ENCODE measurements at places on chromosomes 1 and 21. TPM values are rescaled to one million over a fixed set of nuclear protein-coding genes. Genes with fewer than 3 reads are reported as not detected.

DNA sequence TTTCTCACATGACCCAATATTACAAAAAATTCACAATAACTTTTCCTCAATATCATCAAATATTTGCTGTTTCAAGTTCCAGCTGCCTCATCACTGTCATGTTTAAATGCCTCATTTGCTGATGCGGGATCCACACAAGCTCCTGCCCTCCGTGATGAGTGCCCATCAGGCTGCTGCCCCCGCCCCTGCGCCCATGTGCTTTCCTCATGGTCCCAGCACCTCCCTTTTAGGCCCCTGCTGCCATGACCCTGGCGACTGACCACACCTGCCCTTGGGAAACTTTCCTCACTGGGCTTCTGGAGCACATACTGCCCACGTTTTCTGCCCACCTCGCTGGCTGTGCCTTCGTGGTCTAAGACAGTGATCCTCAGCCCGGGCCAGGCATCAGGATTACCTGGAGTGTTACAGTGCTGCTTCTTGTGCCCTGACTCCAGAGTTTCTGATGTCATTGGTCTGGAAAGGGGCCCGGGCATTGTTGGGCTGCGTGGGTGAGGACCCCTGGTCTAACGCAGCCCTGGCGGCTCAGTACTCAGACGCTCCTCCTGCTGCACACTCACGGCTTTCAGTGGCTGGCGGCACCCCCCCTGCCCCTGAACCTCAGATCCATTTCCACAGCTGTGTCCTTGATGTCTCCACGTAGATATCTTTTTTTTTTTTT lies 20.5 kb downstream of the PLEKHM2 start:
- no peaks in the 10 kb centered on the region for H3K4me1 ChIP-seq
- H3K27ac ChIP-seq, result no peak overlapping the region
- H3K27me3 ChIP-seq, result no peaks in the 10 kb centered on the region
- no peak for DNase-seq
- H3K4me3 ChIP-seq, result no peak overlapping the region
- peaks cover 17% of the 10 kb centered on the region for H3K36me3 ChIP-seq

DNA sequence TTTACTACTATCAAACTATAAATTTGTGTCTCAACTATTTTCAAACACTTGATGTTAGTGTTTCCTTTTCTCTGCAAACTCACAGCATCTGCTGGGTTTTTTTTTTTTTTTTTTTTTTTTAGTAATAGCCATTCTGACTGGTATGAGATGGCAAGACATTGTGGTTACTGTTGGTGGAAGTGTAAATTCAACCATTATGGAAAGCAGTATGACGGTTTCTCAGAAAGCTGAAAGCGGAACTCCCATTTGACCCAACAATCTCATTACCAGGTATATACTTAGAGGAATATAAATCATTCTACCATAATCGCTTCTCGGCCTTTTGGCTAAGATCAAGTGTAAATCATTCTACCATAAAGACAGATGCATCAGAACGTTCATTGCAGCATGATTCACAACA lies 608.3 kb upstream of the ZP4 start:
- H3K4me1 ChIP-seq, result no peaks in the 10 kb centered on the region
- H3K27me3 ChIP-seq, result no peaks in the 10 kb centered on the region
- DNase-seq, result no peak
- no peak overlapping the region for H3K4me3 ChIP-seq
- H3K36me3 ChIP-seq, result no peaks in the 10 kb centered on the region

DNA sequence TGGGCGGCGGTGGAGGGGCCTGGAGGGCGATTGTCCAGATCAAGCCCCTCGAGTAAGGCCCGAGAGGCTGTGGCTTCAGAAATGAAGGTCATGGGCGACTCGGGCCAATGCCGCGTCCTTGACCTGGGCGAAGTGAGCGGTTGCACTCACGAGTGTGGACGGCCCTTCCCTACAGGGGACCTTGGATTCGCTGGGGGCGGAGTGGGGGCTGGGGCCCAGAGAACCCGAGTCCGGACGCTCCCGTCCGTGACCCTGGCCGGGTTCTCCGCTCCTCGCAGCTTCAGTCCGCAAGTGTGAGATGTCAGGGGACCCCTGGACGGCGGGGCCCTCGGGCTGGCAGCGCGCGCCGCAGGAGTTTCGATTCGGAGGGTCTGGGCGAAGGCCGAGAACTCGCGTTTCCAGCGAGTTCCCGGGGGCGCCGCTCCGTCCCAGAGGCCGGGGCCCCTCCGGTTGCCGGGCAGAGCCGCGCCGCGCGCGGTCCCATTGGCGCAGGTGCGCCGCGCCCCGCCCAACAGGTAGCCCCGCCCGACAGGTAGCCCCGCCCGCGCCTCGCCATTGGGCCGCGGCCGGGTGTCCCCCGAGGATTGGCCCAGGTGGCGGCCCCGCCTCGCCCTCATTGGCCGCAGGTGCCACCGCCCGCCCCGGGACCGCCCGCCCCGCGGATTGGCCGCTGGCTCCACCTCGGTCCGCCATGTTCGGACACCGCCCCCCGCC lies at the start of gene PRKCZ:
PRKCZ (plus strand) TSS at position 694 of the 714 bp plus-strand sequence. CDS start 220 bp downstream, outside the sequence.
- no peak within 1 kb of the TSS for H3K27ac ChIP-seq
- no peaks in the 10 kb centered on the region for H3K4me1 ChIP-seq
- no peaks in the 10 kb centered on the region for H3K27me3 ChIP-seq
- no peaks in the 10 kb centered on the region for H3K36me3 ChIP-seq
- peak within 1 kb of the TSS; percentile 73 for H3K4me3 ChIP-seq

- H3K4me1 ChIP-seq, result 0 out of 2 replicates have a peak, but pooled peaks cover under 1% of the 10 kb centered on the region
- no peaks in the 10 kb centered on the region for H3K36me3 ChIP-seq
- H3K27me3 ChIP-seq, result peaks cover 7% of the 10 kb centered on the region
- no peak overlapping the region for H3K27ac ChIP-seq
Observed at GRCh38 chr1:206903687-206904086, 6.4 kb downstream of the IL24 start.

GRCh38 chr1:225434046-225434445 lies 6.2 kb upstream of the LBR start:
- H3K27me3 ChIP-seq, result no peaks in the 10 kb centered on the region
- DNase-seq, result no peak
- H3K36me3 ChIP-seq, result peaks cover 5% of the 10 kb centered on the region
- no peak overlapping the region for H3K27ac ChIP-seq

- DNase-seq, result no peak
- H3K4me3 ChIP-seq, result no peak overlapping the region
- no peaks in the 10 kb centered on the region for H3K4me1 ChIP-seq
- no peaks in the 10 kb centered on the region for H3K36me3 ChIP-seq
- H3K27me3 ChIP-seq, result no peaks in the 10 kb centered on the region
Observed at GRCh38 chr21:45763074-45763473, 119.5 kb downstream of the PCBP3 start.

DNA sequence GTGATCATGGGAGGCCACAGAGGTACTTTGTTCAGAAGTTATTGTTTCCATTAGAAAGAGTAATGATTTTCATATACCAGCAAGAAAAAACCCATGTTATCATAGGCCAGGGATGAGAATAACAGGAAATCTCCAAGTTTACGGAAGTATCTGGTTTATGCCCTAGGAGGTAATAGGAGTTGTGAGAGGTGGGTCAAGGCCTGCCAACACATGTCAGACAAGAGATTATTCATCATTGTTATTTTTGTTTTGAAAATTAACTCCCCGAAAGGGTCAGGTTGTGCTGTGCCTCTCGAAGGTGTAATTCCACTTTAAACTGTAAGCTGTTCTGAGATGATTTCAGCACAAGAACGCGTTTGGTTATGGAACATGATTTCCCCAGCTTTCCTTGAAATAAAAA lies 218.4 kb downstream of the CAMTA1 start:
- no peak for DNase-seq
- H3K27me3 ChIP-seq, result no peaks in the 10 kb centered on the region
- H3K4me1 ChIP-seq, result no peaks in the 10 kb centered on the region
- no peaks in the 10 kb centered on the region for H3K36me3 ChIP-seq

DNA sequence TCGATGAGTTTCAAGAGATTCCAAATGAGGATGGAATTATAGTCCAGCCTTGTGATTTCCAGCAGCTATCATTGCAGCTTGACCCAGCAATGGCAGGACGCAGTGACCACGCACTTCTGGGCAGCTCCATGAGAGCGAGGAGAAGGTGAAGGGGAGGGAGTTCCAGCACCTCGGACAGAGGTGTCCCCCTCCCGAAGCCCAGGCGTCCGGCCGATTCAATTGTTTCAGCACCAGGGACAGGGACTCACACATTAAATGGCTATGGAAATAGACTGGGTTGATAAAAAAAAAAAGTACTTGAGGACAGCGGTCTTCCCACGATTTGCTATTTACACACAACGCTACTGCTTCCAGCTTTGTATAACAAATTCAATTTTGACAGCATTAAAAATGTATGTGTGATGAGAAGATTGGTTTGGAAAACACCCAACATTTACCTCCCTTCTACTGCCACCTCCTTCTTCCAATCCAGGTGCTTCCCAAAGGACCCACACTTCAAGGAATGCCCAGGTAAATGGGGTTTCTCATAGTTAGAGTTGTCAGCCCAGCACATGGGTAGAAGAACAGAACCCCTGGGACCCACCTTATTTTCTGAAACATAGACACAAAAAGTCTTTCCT lies 71.8 kb downstream of the DISP3 start:
- no peaks in the 10 kb centered on the region for H3K27me3 ChIP-seq
- peaks cover 3% of the 10 kb centered on the region for H3K4me1 ChIP-seq
- no peak overlapping the region for H3K27ac ChIP-seq
- peak; percentile 86 for DNase-seq

DNA sequence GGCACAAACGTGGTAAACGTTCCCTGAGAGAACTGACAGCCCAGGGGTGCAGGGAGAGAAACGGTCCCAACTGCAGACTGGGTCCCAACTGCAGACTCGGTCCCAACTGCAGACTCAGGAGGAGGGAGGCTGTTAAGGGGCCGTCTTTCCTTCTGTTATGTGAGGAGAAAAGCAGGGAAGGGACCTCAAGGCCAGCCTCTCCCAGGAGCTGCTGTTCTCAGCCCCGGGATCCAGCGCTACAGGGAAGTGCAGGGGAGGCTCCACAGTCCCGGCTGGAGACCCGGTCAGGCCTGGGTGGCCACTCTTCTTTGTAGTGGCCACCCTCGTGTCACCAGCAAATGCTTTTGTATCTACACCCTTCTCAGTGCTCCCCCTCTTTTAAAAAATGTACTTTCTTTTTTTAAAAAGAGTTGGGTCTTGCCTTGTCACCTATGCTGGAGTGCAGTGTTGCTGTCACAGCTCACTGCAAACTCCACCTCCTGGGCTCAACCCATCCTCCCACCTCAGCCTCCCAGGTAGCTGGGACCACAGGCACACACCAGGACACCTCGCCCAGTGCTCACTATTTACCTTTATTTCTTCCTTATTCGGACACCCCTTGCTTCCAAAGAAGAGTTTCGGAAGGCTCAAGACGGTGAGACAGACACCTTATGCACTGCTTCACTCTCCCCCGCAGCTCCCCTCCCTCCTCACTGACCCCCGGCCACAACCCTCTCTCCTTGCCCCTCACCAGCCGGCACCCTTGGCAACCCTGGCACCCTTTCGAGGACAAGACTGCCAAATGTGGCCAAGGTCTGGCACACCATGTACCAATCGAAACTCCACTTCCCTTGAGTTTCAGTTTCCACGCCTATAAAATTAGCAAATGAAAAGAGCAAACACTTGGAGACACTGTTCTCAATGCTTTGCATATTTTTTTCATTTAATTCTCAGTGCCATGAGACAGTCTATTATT lies 21.8 kb downstream of the CAPN2 start:
- H3K4me3 ChIP-seq, result peak overlapping the region; percentile 34
- H3K36me3 ChIP-seq, result peaks cover 10% of the 10 kb centered on the region
- peaks cover 4% of the 10 kb centered on the region for H3K4me1 ChIP-seq
- H3K27ac ChIP-seq, result no peak overlapping the region
- peaks cover 13% of the 10 kb centered on the region for H3K27me3 ChIP-seq

DNA sequence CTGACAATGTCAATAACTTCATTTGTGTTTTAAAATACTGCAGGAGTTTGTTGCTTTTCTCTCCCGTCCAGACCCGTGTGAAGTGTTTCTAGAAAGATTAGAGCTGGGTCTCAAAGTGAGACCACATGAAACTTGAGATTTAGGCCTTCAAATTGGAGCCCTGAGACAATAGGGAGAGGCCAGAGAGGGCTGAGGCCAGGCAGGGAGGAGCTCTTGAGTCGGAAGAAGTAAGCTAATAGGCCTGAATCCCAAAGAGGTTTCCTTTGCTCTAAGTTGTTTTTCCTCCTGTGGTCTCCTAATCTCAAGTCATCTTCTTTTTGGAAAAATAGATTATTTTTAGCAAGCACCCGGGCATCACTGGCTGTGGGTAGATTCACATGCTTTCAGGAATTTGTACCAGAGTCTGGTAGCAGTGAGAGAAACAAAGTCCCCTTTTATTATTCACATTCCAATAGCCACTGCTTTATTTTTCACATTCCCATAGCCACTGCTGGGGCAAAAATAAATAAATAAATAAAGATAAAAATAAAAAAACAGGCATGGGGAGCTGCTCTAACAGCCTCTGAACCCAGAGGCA lies 25.6 kb downstream of the CD244 start:
- H3K36me3 ChIP-seq, result no peaks in the 10 kb centered on the region
- no peak overlapping the region for H3K27ac ChIP-seq
- no peak overlapping the region for H3K4me3 ChIP-seq
- H3K27me3 ChIP-seq, result no peaks in the 10 kb centered on the region
- H3K4me1 ChIP-seq, result no peaks in the 10 kb centered on the region

GRCh38 chr1:119061700-119062099 lies 73.6 kb upstream of the TBX15 start:
- no peaks in the 10 kb centered on the region for H3K27me3 ChIP-seq
- H3K4me3 ChIP-seq, result no peak overlapping the region
- peaks cover 11% of the 10 kb centered on the region for H3K36me3 ChIP-seq
- H3K27ac ChIP-seq, result no peak overlapping the region
- no peak for DNase-seq

DNA sequence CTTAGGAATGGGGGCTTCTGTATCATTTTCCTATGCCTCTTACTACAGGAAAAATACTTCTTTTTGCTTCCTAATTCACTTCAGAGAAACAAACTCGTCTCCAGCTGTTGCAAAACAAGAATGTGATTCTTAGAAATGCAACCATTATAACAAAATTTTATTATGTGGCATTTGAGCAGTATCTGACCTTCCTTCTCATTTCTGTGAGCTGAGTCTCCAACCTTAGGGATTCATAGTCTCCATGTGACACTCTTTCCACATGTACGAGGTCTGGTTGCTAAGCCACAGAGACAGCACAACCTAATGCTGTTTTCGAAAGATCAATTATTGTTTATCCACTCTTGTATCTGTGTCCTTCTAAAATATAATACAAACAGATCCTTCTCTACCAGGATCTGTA lies 75.3 kb upstream of the RGS4 start:
- H3K4me1 ChIP-seq, result no peaks in the 10 kb centered on the region
- DNase-seq, result no peak
- no peak overlapping the region for H3K4me3 ChIP-seq
- H3K36me3 ChIP-seq, result no peaks in the 10 kb centered on the region

GRCh38 chr1:29711582-29712283 lies 475.4 kb downstream of the PTPRU start:
- H3K4me1 ChIP-seq, result no peaks in the 10 kb centered on the region
- no peak for DNase-seq
- H3K27me3 ChIP-seq, result no peaks in the 10 kb centered on the region
- H3K36me3 ChIP-seq, result no peaks in the 10 kb centered on the region
- no peak overlapping the region for H3K27ac ChIP-seq

DNA sequence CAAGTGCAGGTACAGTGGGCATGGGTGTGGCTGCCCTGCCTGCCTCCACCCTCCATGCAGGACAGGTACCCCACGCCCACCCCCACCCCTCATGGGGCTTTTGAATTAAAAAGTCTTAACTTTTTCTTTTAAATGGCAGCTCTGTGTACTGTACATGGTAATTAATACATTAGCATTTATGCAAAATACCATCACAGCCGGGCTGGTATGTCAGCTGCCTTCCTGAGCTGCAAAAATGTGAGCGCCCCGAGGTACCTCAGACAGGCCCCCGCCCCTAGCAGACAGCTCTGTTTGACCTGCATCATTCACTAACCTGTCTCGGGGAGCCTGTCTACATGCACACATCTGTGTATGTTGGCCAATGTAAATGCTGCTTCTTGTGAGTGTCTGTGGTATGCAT lies 42.2 kb upstream of the POU3F1 start:
- no peak overlapping the region for H3K27ac ChIP-seq
- peaks cover 8% of the 10 kb centered on the region for H3K4me1 ChIP-seq
- H3K4me3 ChIP-seq, result no peak overlapping the region
- no peaks in the 10 kb centered on the region for H3K27me3 ChIP-seq
- peaks cover 1% of the 10 kb centered on the region for H3K36me3 ChIP-seq
- DNase-seq, result no peak

The FHAD1 gene
- total RNA-seq, result 1.9 TPM

The LGR6 gene
- total RNA-seq, result 0.66 TPM

Data from H9 (cell line).